ENCODE measurements at places on chromosomes 13 and 19. TPM values are rescaled to one million over a fixed set of nuclear protein-coding genes. Genes with fewer than 3 reads are reported as not detected.

Gene ZNF304
- total RNA-seq, result 7.8 TPM

Gene NCCRP1
- total RNA-seq, result not detected

Gene THSD8
- total RNA-seq, result 1.7 TPM

Gene UGGT2
- total RNA-seq, result 10.0 TPM

- DNase-seq, result no peak
These were observed 13.2 kb downstream of the CLEC4G start for GRCh38 chr19:7718668-7719067.

- DNase-seq, result no peak
These were observed 84.8 kb downstream of the STOML3 start for GRCh38 chr13:38905861-38906260.

- no peak for DNase-seq
These were observed 815.4 kb downstream of the PCDH17 start for GRCh38 chr13:58446979-58447378.

DNA sequence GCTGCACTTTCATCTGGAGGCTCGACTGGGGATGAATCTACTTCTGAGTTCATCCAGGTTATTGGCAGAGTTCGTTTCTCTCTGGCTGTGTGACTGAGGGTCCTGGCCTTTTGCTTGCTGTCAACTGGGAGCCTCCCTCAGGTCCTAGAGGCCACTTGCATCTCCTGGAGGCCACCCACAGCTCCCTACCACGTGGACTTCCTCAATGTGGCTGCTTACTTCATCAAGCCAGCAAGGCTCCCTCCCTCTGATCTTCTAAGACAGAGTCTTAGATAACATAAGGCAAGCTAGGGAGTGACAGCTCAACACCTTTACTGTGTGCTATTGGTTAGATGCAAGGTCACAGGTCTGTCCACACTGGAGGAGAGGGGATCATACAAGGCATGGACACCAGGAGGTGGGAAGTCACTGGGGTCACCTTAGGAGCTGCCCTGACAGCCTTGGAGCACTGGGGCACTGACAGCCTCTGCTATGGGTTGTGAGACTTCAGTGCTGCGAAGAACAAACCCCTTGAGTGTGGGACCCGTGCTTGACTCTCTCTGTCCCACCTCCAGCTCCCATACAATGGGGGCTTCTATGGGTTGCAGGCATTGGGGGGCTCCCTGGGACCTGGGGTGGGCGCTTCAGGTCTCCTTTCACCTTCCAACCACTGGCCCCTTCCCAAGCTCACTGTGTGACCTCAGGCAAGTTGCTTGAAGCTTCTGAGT is 5.3 kb downstream of the FAM187B start:
- no peak for DNase-seq

DNA sequence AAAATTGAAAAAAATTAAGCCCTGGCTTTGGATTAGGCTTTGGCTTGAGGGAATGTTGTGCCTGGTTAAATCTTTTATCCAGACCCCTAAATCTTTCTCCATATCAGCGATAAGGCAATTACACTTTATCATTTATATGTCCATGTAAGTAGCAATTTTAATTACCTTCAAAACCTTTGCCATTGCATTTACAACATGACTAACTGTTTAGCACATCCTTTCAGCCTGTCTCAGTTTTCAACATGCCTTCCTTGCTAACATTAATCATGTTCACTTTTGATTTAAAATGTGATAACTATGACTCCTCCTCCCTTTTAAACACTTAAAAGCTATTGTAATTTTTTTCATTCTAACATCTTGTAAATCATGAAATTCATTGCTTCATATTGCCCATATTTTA is 583.7 kb downstream of the SLITRK1 start:
- no peak for DNase-seq
